ENCODE measurements at places on chromosomes 3 and 15. TPM values are rescaled to one million over a fixed set of nuclear protein-coding genes. Genes with fewer than 3 reads are reported as not detected.

Gene TICRR
- 5.2 TPM for total RNA-seq

Gene SCAMP5
- 0.43 TPM for total RNA-seq

Gene CP
- total RNA-seq: not detected

- peak; percentile 73 for DNase-seq
These were observed 100.7 kb downstream of the ASB7 start for GRCh38 chr15:100703032-100703578.
